Activated CD8-positive, alpha-beta T cell treated with anti-CD3 and anti-CD28 coated beads, Interleukin-2, amount 10 ng/mL, durations not matched to agents 7 days and 5 days (primary cell): ENCODE measurements at places on chromosomes 5 and 9. TPM values are rescaled to one million over a fixed set of nuclear protein-coding genes. Genes with fewer than 3 reads are reported as not detected.

The GGTA1 gene
- total RNA-seq = not detected

- DNase-seq = no peak
These were observed 169.7 kb downstream of the GLIS3 start for GRCh38 chr9:4130166-4130565.

- DNase-seq = no peak
These were observed 1.2 kb downstream of the CORO2A start for GRCh38 chr9:98191181-98191608.

DNA sequence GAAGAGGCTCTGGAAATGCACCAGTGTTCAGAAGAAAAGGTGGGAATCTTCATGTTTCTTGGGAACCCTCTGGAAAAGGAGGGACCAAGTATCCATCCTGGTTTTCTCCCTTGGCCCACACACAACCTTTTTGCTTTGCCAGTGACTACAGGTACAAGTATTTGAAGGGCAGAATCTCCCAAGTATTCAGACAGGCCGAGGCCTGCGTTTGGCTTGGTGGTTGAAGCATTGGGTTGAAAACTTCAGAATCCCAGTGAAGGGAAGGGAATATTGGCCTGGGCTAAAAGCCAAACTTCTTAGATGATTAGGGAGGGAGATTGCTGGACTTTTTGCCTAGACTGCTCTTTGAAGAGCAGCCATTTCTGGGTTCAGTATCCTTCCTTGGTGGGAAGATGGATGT, 71.9 kb downstream of the UBAP1 start:
- DNase-seq = no peak

DNA sequence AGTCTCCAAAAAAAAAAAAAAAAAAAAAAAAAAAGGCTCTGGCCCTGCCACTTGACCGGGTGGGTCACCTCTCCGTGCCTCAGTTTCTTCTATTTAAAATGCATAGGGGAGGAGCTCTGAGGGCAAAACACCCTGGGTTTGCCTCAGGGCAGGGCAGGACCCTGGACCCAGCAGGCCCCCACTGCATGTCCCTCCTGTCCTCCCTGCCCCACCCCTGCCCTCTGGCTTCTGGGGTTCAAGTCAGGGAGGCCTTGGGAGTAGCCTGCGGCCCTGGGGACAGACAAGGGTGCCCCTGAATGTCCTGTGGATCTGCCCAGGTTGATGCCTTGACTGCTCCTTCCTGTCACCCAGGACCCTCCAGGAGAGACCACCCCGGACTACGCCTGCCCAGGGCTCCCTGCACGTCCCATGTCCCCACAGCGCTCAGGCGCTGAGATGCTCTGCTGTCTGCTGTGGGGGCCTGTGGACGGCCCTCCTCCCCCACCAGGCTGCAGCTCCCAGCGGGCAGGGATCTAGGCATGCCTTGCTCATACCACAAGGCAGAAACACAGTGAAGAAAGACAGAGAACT, 35.4 kb downstream of the ADAMTS2 start:
- no peak for DNase-seq
